Endothelial cell (in vitro differentiated cells): ENCODE measurements at places on chromosomes 6 and 20.

DNA sequence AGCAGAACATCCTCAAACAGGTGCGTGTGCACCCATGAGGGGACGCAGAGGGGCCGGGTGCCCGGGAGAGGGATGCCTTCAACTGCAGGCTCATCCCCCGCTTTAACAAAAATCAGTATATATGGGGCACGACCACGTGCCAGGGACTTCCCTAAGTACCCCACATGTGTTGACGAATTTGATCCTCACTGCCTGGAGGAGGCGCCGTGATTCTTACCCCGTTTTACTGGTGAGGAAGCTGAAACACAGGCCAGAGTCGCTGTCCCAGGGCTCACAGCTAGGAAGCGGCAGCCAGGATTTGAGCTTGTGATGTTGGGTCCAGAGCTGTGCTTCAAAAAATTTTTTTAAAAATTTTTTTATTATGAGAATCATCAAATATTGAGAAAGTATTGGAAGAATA lies 44.8 kb downstream of the ITPR3 start:
- no peak for DNase-seq

DNA sequence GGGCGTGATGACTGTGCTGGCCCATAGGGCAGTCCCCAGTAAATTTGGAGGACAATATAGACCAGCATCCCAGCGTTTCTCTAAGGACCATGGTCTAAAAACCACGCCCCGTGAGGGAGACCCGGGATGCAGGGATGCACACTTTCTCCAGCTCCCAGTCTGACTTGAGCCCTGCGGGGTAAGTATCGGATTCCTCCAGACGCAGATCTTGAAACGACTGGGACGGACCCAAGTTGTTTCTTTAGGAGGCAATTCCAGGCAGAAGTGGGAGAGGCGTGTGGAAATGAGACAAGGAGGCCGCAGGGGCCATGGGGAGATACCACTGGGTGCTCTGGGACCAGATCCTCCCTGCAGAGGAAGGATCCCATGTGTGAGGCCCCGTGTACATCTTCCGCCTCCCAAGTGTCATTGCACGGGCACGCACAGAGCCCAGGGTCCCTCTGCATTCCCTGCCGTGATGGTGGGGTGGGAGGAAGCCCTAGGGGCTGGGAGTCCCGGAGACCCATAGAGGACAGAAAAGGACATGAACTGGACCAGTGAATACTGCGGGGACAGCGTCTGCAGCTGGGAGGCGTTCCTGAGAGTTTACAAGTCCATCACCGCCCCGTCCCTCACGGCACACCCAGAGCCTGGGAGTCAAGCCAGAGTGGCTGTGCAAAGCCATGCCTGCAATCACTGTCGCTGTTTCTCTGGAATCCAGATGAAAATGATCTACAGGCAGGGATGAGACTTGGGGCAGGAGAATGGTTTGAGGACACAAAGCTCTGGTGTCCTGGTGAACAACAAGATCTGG lies 522.9 kb downstream of the CDH26 start:
- DNase-seq, result no peak

GRCh38 chr6:54366667-54367327 lies 58.6 kb downstream of the TINAG start:
- no peak for DNase-seq

- DNase-seq, result no peak
These were observed 1502.2 kb downstream of the GRIK2 start for GRCh38 chr6:102895683-102896082.

- DNase-seq, result no peak
These were observed 101.0 kb upstream of the DTNBP1 start for GRCh38 chr6:15763837-15764236.

GRCh38 chr20:20360464-20360863 lies 7.4 kb upstream of the INSM1 start:
- DNase-seq, result peak; percentile 62

DNA sequence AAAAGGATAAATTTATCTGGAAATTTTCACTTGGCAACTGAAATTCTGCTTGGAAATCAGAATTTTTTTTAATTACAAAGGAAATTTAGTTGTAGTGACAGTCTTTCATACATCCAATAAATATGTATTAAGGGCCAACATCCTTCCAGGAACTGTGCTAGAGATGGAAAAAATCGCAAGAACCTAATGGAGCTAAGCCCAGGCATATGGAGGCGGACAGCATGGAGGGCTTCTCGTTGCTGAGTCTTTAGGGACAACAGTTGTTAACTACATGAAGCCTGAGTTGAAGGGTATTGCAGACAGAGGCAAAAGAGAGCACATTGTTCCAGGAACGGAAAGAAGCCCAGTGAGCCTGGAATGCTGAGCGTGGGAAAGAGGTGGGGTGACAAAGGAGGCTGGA lies 208.9 kb downstream of the IBTK start:
- no peak for DNase-seq

DNA sequence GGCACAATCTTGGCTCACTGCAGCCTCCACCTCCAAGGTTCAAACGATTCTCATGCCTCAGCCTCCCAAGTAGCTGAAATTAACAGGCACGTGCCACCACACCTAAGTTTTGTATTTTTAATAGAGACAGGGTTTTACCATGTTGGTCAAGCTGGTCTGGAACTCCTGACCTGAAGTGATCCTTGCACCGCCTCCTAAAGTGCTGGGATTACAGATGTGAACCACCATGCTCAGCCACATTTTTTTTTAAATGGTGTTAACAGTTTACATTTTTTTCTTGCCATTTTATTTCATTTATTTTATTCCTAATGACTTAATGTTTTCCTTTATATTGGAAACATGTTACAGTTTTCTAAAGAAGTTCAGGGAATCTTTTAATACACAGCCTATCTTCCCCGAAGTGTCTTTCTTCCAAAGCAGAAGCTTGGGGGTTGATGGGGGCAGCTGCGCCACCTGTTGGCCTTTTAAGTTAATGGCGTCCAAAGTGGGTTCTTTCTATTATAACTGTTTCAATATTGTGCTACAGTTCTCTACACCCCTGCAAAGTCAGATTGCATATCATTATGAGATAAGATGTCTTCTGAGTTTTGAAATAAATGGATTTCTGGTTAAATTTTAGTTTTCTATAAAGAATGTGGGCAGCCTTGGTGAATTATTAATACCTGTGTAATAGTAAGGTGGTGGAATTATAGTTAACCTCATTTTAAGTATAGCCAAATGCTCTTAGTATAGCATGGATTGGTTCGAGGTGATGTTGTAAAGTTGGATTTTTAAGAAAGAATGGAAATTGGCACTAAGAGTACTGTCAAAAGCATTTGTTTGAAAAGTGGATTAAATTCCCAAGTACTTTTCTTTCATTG lies 42.0 kb upstream of the PLCG1 start:
- peak; percentile 37 for DNase-seq

DNA sequence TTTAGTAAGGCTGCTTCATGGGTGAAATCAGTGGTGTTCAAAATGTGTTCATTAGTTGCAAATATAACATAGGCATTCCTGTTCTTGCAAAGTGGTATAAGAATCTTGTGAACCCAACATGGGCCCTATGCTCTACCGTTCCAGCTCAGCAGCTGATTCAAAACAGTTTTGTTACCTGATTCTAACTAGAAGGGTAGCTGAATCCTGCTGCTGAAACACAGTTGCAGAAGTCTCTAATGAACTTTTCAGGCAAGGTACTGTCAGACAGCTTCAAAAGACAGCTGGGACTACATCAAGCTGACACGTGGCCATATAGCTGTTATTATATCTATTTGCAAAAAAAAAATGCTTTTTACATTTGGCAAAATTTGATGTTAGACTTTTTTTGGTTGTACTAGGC lies 22.7 kb downstream of the THEMIS start:
- DNase-seq, result no peak

- DNase-seq, result no peak
These were observed 52.6 kb upstream of the SMIM29 start for GRCh38 chr6:34301408-34301807.

- DNase-seq, result peak; percentile 31
These were observed 862 bp upstream of the SOBP start for GRCh38 chr6:107488875-107489635.

- DNase-seq, result no peak
These were observed 50.6 kb downstream of the GJA10 start for GRCh38 chr6:89944826-89945407.

- DNase-seq, result no peak
These were observed 151.7 kb downstream of the ZFAND3 start for GRCh38 chr6:37971266-37971665.

GRCh38 chr6:7134999-7135745 lies 27.4 kb downstream of the RREB1 start:
- no peak for DNase-seq

GRCh38 chr6:153727885-153728284 lies 311.2 kb upstream of the OPRM1 start:
- no peak for DNase-seq

DNA sequence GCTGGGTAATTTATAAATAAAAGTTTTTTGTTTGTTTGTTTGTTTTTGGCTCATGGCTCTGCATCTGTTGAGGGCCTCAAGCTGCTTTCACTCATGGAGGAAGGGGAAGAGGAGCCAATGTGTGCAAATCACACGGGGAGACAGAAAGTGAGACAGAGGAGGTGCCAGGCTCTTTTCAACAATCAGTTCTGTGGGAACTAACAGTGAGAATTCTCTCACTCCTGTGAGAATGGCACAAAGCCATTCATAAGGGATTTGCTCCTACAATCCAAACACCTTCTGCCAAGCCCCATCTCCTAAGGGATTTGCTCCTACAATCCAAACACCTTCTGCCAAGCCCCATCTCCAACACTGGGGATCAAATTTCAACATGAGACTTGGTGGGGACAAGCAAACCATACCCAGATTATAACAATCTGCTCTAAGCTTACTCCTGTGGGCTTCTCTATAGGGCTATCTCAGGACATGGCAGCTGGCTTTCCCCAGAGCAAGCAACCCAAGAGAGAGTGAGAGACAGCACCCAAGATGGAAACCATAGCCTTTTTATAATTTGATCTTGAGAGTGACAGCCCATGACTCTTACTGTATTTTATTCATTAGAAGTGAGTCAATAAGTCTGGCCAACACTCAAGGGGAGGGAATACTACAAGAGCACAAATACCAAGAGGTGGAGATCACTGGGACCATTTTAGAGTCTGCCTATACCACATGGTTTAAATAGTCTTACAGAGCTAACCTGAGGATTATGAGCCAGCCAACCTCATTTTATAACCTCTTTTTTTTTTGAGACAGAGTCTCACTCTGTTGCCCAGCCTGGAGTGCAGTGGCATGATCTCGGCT lies 22.8 kb upstream of the LRRC1 start:
- no peak for DNase-seq

GRCh38 chr6:95543798-95544197 lies 33.5 kb upstream of the MANEA start:
- no peak for DNase-seq

DNA sequence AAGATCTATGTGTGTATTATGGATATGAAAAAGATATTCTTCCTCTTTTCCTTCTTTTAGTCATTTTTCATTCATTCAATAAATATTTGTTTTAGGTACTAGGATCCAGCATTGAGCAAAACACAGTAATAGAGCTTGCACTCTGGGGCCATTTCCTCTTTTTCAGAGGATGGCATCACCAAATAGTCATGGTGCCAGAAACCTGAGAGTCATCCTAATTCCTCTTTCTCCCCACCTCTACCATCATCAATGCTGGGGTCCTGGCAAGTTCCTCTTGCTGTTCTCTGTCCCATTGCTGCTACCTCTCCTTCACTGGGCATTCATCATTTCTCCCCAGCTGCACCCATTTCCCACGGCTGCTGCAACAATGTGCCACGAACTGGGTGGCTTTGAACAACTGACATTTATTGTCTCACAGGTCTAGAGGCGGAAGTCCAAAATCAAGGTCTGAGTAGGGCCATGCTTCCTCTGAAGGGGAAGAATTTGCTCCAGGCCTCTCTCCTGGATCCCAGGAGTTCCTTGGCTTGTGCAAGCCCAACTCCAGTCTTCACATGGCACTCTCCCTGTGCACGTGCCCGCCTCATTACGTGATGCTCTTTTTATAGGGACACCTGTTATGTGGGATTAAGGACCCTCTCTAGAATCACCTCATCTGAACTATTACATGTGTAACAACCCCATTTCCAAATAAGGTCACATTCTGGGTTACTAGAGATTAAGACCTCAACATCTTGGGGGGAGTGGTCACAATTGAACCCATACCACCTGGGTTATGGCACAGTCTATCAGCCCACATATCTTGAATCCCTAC lies 9.5 kb upstream of the IGF2R start:
- DNase-seq, result no peak

DNA sequence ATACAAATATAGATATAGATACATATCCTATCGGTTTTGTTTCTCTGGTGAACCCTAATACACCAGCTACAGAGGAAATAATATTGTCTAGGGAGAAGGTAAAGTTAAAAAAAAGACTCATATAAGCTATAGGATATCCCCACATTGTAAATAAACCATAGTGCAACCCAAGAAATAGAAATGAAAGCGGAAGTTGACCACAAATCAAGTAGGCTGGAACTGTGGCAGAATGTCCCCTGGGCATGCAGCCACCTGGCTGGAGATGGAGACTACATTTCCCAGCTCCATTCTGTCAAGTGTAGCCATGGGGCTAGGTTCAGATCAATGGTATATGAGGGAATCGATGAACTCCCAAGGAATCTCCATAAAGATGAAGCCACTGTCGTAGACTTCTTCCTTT lies 70.1 kb upstream of the RPS6KA2 start:
- DNase-seq, result no peak

DNA sequence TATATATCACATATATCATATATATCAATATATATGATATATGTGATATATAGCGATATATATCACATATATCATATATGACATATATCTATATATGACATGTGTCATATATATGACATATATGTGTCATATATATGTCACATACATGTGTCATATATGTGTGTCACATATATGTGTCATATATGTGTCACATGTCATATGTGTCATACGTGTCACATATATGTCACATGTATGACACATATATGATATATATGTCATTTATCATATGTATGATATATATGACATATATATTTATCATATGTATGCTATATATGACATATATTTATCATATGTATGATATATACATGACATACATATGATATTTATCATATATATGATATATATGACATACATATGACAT lies 27.6 kb upstream of the ZNF292 start:
- no peak for DNase-seq

GRCh38 chr6:169044381-169045230 lies 209.0 kb downstream of the THBS2 start:
- no peak for DNase-seq

DNA sequence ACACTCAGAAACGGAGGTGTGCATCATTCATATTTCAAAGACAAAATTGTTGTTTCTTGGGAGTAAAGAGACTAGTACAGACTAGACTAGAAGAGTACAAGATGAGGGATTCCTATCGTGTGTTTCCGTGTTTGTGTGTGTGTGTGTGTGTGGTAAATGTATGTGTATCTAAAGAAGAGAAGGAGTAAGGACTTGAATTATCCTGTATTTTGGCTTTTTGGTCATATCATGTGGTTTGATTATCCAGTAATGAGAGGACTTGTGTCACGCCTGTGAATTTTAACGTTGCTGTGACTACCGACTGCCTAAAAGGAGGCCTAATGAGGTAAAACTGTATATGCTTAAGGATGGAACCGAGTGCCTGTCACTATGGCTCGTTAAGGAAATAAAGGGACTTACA lies 44.4 kb upstream of the MAP7 start:
- no peak for DNase-seq

- DNase-seq, result no peak
These were observed 59.5 kb downstream of the MTHFD1L start for GRCh38 chr6:150924808-150925589.
